Epithelial cell of proximal tubule (primary cell): ENCODE measurements at places on chromosomes 1 and 21. TPM values are rescaled to one million over a fixed set of nuclear protein-coding genes. Genes with fewer than 3 reads are reported as not detected.

GRCh38 chr1:41364442-41365319 is 3.4 kb downstream of the FOXO6 start:
- DNase-seq, result no peak

GRCh38 chr1:33231166-33231565 is 25.1 kb upstream of the ZNF362 start:
- DNase-seq, result no peak

GRCh38 chr1:62175568-62176179 is 19.0 kb upstream of the L1TD1 start:
- DNase-seq, result no peak

GRCh38 chr1:201713086-201713810 is 115.7 kb upstream of the IPO9 start:
- DNase-seq, result peak; percentile 93

- DNase-seq, result no peak
These were observed 91.6 kb downstream of the CLEC20A start for GRCh38 chr1:178405137-178405536.

DNA sequence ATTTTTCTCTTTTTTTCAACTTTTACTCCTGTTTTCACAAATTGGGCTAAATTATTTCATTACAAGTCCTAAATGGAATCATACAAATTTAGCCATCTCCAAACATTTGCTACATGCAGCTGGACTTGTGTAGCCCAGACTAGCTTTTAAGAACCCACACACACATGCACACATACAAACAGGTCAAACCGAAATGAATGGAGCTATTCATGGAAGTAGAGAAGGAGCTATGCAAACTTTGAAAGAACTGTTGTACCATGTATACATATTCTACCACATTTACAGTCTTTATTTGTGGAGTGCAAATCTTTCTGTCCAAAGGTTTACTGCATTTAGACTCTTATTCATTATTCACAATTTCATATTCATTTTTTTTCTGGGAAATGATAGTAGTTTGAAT is 189.1 kb upstream of the RNPC3 start:
- no peak for DNase-seq

GRCh38 chr1:206658264-206658980 is 23.1 kb downstream of the DYRK3 start:
- DNase-seq, result no peak

- no peak for DNase-seq
These were observed 150.8 kb downstream of the TGFB2 start for GRCh38 chr1:218495931-218496330.

DNA sequence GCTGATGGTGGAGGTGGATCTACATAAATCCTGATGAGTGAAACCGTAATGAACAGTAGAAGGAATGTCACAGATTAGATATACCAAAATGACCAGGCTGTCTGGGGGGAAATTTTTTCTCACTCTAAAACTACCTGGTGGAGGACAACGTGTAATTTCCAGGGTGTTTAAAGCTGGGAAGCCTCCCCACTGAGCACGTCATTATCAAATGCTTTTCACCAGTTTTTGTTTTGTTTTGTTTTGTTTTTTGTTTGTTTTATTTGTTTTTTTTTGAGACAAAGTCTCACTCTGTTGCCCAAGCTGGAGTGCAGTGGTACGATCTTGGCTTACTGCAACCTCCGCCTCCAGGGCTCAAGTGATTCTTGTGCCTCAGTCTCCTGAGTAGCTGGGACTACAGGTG is 11.6 kb downstream of the AGPAT3 start:
- no peak for DNase-seq

DNA sequence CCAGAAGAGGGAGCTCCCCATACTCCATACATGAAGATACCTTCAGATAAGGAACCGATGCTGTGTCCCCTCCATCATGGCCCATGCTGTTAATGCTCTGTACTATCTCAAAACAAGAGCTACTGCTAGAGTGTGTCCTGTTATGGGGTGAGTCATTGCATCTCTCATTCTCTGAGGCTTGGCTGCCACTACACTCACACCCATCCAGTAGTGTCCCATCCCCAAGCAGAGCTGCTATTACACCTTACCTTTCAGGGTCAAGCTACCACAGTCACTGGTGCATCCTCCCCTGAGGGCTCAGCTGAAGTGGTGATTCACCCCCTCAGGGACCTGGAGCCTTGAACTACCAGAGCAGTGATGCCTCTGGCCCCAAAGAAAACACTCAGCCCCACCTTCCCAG is 198.5 kb downstream of the PLA2G4A start:
- DNase-seq, result no peak

- no peak for DNase-seq
These were observed 57.7 kb downstream of the NMNAT2 start for GRCh38 chr1:183360473-183360872.

DNA sequence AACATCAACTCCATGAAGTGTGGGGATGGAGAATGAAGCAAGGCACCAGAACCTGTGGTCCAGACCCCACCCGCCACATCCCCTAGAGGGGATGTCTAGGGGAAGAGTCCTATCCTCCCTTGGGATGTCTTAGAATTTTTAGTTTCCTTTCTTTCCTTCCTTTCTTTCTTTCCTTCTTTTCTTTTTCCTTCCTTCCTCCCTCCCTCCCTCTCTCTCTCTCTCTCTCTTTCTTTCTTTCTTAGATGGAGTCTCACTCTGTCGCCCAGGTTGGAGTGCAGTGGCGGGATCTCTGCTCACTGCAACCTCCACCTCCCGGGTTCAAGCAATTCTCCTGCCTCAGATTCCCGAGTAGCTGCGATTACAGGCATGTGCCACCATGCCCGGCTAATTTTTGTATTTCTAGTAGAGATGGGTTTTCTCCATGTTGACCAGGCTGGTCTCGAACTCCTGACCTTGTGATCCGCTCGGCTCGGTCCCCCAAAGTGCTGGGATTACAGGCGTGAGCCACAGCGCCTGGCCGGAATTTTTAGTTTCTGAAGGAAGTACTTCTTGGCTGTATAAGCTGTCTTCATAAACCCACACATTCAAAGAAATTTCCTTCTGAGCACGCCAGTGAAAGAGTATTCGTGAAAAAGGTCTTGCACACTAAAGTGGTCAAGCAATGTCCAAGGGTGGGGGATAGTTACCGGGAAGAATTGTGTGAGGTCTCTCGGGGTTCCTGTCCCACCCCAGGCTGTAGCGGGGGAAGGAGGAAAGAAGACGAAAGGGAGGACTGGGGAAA is 20.8 kb upstream of the LEFTY2 start:
- DNase-seq, result no peak

- no peak for DNase-seq
These were observed at the start of gene WNT3A for GRCh38 chr1:228006786-228007048. Gene WNT3A (plus strand): TSS chr1:228006998. CDS start chr1:228007129, 131 bp downstream.

GRCh38 chr1:3657578-3658230 is 5.4 kb downstream of the TP73 start:
- DNase-seq, result no peak

GRCh38 chr1:212366901-212367300 is 47.8 kb downstream of the PACC1 start:
- no peak for DNase-seq

GRCh38 chr1:7432102-7432899 is 338.8 kb upstream of the VAMP3 start:
- DNase-seq, result no peak

ARID4B gene
- 10.9 and 13.8 TPM in 2 replicates for total RNA-seq

INSRR gene
- not detected in 2 replicates for total RNA-seq

RNF207 gene
- 16.9 and 32.1 TPM in 2 replicates for total RNA-seq

ANGPTL1 gene
- not detected in 2 replicates for total RNA-seq

PSMB2 gene
- total RNA-seq, result 85.6 and 115 TPM in 2 replicates

RHD gene
- total RNA-seq, result not detected in 2 replicates

RPTN gene
- total RNA-seq, result not detected in 2 replicates

CCDC30 gene
- 0.06 and 0.07 TPM in 2 replicates for total RNA-seq

CELA3B gene
- not detected in 2 replicates for total RNA-seq

IFNAR1 gene
- total RNA-seq, result 8.6 and 8.8 TPM in 2 replicates

LIN28A gene
- total RNA-seq, result not detected in 2 replicates

SMYD3 gene
- total RNA-seq, result 18.3 and 23.8 TPM in 2 replicates

GJA8 gene
- total RNA-seq, result not detected in 2 replicates

TEX38 gene
- total RNA-seq, result not detected in 2 replicates
